ENCODE measurements at places on chromosomes 7 and 10.
A peak's percentile ranks its signal among the peaks of the same experiment; 100 is the strongest.

DNA sequence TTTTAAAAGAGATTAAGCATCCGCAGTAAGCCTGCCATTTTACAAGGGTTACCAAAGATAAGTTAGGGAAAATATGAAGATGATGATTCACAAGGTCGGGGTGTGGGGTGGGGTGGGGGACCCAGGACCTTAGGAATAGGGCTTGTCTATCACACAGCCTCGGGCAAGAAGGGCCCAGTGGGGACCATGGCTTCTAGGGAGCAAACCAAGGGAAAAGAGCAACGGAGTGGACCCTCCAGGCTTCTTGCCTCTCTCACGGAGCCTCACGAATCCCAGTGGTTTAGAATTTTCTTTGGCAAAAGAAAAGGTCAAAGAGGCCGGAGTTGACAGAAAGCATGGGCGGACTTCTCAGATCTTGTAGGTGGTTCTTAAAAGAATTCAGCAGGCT, 1.3 kb downstream of the PRKCQ start:
- H3K4me1 ChIP-seq, result peaks cover 58% of the 10 kb centered on the region
- no peaks in the 10 kb centered on the region for H3K27me3 ChIP-seq
- peak overlapping the region; percentile 92 for H3K4me3 ChIP-seq
- peaks cover 10% of the 10 kb centered on the region for H3K36me3 ChIP-seq
- DNase-seq, result no peak
- H3K27ac ChIP-seq, result peak overlapping the region; percentile 90

DNA sequence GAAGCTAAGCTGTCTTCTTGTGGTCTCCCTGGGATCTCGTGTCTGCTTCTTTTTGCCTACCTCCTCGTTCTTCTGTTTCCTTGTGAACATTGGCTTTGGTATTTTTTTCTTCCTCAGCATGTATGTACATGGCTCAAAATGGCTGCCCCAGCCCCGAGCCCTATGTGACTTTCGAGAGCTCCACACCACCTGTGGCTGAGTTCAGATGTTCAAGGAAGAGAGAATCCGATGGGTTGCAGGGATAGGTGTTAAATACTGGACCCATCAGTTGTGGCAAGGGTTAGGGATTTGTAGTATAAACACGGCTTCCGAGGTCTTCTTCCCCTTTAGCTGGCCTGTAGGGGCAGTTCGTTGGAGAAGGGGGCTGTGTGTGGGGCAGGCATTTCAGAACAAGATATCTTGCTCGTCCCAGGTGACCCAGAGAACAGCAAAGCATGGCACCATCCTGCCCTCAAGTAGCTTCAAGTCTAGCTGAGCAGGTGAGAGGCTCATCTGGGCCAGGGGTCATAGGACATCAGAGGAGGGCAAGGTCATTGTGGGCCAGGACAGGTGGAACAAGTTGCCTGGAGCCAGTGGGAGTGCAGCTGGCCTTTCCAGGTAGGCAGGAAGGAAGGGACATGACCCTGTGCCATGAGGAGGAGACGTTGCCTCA, 57.2 kb upstream of the COMTD1 start:
- no peak overlapping the region for H3K27ac ChIP-seq
- H3K4me1 ChIP-seq, result peaks cover 11% of the 10 kb centered on the region
- H3K27me3 ChIP-seq, result peaks cover 17% of the 10 kb centered on the region
- no peak overlapping the region for H3K4me3 ChIP-seq
- H3K36me3 ChIP-seq, result no peaks in the 10 kb centered on the region

GRCh38 chr7:77542409-77542808, 5.3 kb downstream of the PTPN12 start:
- H3K27ac ChIP-seq, result no peak overlapping the region
- no peaks in the 10 kb centered on the region for H3K27me3 ChIP-seq
- H3K4me1 ChIP-seq, result peaks cover 13% of the 10 kb centered on the region
- no peak overlapping the region for H3K4me3 ChIP-seq
- no peaks in the 10 kb centered on the region for H3K36me3 ChIP-seq

GRCh38 chr10:98374217-98374985, 40.6 kb downstream of the PYROXD2 start:
- H3K27ac ChIP-seq, result no peak overlapping the region
- H3K4me3 ChIP-seq, result no peak overlapping the region
- no peak for DNase-seq

DNA sequence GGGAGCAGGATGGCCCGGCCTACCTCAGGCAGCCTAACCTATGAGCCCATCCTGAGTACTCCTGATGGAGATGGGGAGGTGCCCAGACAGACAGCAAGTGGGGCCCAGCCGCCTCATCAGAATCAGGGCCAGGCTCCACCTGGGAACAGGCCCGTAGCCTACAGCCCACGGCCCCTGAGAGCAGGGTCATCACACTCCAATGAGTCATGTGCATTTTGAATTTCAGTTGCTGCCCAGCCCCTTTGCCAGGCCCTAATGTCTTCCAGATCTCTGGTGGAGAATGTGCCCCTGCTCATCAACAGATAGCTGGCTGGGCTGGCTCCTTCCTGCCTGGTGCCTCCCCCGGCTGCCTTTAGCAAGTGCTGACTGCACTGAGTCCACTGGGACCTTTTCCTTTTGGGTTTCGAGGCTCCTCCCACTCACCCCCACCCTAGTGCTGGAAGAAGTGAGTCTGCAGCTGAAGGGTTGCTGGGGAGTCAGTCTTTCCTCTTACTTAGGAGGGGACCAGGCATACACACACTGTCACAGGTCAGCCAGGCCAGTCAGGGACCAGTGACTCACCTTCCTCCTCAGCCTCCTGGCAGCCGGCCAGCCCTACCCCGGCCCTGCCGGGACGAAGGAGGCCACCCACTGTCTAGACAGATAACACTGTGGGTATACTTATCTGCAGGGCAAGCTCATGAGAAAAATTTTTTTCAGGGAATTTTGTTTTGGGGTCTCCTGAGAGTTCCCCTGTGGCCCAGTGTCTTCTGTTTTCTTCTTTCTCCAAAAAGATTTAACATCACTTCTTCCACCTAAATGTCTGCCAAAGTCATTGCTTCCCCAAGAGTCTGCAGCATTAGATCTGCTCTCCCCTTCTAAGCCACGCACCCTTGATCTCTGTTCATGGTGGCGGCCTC, 9.1 kb upstream of the ASIC3 start:
- H3K4me1 ChIP-seq, result peaks cover 8% of the 10 kb centered on the region
- DNase-seq, result no peak
- H3K4me3 ChIP-seq, result no peak overlapping the region
- peaks cover 44% of the 10 kb centered on the region for H3K36me3 ChIP-seq
- no peak overlapping the region for H3K27ac ChIP-seq

DNA sequence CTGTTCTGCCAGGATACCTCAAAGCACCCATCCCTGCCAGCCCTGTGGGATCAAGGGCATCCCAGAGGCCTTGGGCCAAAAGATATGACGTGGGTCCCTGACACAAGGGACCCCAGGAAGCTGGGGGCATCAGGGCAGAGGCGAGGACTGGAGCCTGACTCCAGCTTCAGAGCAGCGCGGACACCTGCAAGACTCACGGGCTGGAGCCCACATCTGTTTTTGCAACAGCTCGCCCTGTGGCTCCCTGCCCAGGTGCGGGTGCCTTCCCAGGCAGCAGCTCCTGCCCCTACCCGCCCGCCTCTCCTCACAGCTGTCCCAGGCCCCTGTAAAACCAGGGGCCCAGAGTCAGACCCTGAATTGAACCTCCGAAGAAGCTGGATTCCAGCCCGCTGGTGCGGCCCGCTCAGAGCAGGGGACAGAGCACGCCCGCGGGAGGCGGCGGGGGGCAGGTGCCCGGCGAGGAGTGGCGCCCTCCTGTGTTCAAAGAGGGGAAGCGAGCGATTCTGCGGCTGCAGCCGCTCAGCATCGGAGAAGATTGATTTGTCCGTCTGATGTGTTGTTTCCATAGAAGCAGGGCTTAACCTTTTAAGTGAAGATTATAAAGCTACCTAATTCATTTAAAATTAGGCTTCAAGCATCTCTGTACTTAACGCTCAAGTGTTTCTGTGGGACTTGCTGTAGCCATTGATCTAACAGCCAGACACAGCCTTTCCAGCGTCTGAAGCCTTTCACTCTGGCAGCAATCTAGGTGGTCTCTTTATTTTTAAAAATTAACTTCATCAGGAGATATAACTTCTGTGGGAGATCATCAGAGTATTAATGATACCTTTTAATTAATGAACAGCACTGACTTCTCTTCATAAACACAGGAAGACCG, 88.4 kb downstream of the BEND7 start:
- H3K4me1 ChIP-seq, result peaks cover 14% of the 10 kb centered on the region
- peaks cover 35% of the 10 kb centered on the region for H3K27me3 ChIP-seq
- H3K4me3 ChIP-seq, result peak overlapping the region; percentile 49
- no peaks in the 10 kb centered on the region for H3K36me3 ChIP-seq
- DNase-seq, result peak; percentile 51
- no peak overlapping the region for H3K27ac ChIP-seq

DNA sequence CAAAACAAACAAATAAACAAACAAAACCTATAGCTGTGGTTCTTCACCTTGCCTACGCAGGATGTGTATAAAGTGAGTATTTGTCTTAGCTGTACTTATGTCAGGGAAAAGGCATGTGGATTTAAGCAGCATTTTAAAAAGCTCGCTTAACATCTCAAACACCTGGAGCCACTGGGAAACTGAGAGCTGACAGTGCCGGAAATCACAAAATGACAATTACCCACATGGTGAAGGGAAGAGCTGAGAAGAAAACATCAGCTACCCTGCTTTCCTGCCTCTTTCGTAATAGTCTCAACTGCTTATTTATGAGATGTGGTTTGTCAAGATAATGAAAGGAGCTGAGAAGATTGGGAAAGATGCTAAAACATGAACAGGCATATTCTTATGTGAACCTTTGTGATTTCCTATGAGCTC, 31.1 kb upstream of the MSMB start:
- no peaks in the 10 kb centered on the region for H3K36me3 ChIP-seq
- H3K4me1 ChIP-seq, result peaks cover 21% of the 10 kb centered on the region
- H3K27ac ChIP-seq, result peak overlapping the region; percentile 64
- DNase-seq, result no peak
- no peak overlapping the region for H3K4me3 ChIP-seq

GRCh38 chr10:17001297-17001744, 128.3 kb downstream of the CUBN start:
- H3K36me3 ChIP-seq, result no peaks in the 10 kb centered on the region
- no peak for DNase-seq
- no peaks in the 10 kb centered on the region for H3K27me3 ChIP-seq
- H3K27ac ChIP-seq, result no peak overlapping the region
- H3K4me1 ChIP-seq, result peaks cover 30% of the 10 kb centered on the region
- no peak overlapping the region for H3K4me3 ChIP-seq

DNA sequence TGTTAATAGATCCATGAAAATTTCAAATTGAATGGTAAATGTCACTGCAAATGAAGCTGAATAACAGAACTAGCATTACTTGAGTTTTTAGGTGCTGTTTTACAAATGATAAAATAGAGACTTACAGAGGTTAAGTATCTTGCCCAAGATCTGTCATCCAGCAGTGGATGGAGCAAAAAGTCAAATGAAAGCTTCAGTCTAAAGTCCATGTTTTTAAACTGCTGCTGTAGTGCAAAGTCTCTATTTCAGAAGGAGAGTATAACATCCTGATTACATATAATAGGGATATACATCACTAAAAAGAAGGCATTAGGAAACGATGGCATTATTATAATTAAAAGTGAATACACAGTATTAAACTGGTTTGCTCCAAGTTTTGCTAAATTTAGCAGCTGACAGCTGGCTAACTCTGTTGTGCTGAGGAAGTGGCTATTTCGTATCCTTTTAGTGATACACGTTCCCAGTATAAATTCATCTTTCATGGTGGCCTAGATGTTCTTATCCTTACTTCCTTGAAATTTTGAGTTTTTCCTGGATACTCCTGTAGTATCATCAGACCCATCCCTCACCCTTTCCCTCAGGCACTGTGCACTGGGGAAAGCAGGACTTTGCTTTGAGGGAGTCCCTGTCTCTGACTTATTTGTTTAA, 603.2 kb downstream of the MAGI2 start:
- H3K4me3 ChIP-seq, result no peak overlapping the region
- no peak overlapping the region for H3K27ac ChIP-seq
- DNase-seq, result no peak
- H3K36me3 ChIP-seq, result no peaks in the 10 kb centered on the region
- no peaks in the 10 kb centered on the region for H3K4me1 ChIP-seq
- H3K27me3 ChIP-seq, result no peaks in the 10 kb centered on the region

DNA sequence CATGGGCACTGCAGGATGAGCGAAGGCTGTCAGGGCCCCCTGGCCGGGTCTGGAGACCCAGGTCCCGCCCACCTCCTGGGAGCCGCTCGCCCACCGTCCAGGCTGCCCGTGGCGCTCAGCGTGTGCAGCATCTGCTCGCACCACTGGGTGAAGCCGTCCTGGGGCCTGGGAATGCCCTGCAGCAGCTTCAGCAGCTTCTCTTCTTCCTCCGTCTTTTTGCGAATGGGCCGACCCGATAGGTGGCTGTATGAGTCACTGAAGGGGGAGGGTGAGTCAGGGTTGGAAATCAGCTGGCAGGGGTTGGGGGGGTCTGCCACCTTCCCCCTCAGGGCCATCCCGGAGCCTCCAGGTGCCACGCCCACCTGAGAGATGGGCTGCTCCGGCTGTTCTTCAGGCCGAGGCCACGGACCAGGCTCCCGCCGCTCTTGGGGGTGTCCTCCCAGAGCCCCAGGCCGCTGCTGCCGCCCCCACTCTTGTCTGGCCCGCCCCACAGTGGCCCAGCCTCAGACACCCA, 8.7 kb downstream of the GNB2 start:
- peaks cover 80% of the 10 kb centered on the region for H3K36me3 ChIP-seq
- H3K27me3 ChIP-seq, result no peaks in the 10 kb centered on the region
- peak; percentile 35 for DNase-seq

- no peaks in the 10 kb centered on the region for H3K27me3 ChIP-seq
- no peak overlapping the region for H3K4me3 ChIP-seq
- H3K36me3 ChIP-seq, result no peaks in the 10 kb centered on the region
- DNase-seq, result no peak
Observed at GRCh38 chr10:78203915-78204818, 170.5 kb downstream of the RPS24 start.

- no peaks in the 10 kb centered on the region for H3K4me1 ChIP-seq
- no peaks in the 10 kb centered on the region for H3K36me3 ChIP-seq
- no peaks in the 10 kb centered on the region for H3K27me3 ChIP-seq
- H3K4me3 ChIP-seq, result no peak overlapping the region
- no peak overlapping the region for H3K27ac ChIP-seq
Observed at GRCh38 chr7:114865564-114865963, 56.3 kb upstream of the MDFIC start.

DNA sequence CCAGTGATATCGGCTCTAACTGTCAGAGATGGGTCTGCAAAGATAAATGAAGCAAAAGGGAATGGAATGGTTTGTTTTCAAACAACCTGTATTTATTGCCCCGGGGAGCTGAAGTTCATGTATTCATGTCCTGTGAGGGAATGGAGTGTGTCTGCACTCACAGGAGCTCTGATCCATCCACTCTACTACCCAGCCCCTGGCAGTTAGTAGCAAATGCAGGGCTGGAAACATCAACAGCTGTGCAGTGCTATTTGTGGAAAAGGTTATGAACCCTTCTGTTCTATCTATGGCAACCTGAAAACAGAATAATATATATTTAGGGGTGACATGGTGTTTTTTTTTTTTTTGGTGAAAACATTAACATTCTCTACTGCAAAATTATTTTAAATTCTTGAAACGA, 9.8 kb downstream of the AGR2 start:
- H3K27ac ChIP-seq, result no peak overlapping the region
- no peaks in the 10 kb centered on the region for H3K4me1 ChIP-seq
- H3K36me3 ChIP-seq, result no peaks in the 10 kb centered on the region
- no peaks in the 10 kb centered on the region for H3K27me3 ChIP-seq

DNA sequence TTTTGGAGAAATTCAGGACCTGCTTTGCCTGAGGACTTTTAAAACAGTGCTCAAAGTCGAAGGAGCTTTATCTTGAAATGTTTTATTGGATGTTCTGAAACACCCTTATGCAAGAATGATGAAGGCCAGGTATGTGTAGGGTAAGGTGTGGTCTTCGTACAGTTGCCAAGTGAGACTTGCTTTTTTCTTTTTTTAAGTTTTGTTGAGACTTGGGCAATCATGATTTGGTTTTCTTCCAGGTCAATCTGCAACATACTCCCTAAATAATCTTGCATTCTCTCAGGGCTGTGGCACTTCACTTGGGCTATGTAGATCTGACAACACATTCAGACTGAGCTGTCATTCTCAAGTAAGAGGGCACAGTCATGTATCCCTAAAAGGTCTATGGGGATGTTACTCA, 75.0 kb downstream of the GATA3 start:
- H3K27me3 ChIP-seq, result no peaks in the 10 kb centered on the region
- H3K4me3 ChIP-seq, result no peak overlapping the region
- H3K36me3 ChIP-seq, result no peaks in the 10 kb centered on the region
